Urothelium cell line (cell line): ENCODE measurements at places on chromosomes 7 and 10.

GRCh38 chr10:86363833-86364490 lies 2.6 kb downstream of the GRID1 start:
- no peak for DNase-seq

DNA sequence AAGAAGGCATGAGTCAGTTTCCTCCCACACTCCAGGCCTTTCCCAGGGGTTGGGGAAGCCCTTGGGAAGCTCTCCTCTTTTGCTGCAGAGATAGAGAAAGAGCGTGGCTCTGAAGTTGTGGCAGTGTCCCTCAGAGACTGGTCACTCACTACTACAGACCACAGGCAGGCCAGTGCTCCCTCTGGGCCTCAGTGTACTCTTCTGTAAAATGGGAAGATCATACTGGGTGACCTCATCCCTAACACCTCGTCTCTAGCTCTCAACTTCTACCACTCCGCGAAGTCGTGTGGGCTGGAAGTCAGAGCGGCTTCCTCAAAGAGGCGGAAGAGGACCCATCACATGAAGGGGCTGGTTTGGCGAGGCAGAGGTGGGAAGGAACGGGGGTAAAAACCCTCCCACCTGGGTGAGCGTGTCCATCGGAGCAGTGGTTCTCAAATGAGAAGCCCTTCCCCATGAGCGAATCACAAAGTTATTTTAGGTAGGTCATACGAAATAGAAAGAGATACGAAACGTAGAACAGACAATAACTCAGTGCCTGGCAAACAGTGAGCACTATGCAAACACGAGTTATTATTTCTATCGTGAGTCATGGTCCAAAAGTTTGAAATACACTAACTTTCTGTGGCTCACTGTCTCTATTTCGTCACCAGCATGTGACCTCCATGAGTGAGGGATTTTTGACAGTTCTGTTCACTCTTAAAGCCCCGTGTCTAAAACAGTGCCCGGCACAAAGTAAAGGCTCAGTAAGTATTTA lies 32.7 kb downstream of the PRKAG2 start:
- DNase-seq: peak; percentile 18

- no peak for DNase-seq
Observed at GRCh38 chr10:72220637-72221036, 4.6 kb upstream of the ASCC1 start.

DNA sequence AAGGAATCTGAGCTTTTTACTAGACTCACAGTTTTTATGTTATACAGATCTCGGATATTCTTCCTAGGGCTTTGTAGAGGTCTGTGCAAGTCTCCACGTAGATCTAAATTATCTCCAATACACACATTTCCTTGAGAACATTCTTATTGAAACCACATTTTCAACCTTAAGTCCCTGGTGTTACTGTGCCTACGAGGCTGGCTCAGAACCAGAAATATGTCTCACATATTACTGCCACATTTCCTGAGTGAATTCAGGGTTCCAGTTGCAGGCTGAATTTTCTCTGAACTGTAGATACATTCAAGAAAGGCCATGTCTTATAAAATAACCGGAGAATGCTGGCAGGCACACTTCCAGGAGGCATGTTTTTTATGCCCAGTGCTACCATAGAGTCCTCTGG lies 46.5 kb downstream of the INHBA start:
- DNase-seq: no peak

DNA sequence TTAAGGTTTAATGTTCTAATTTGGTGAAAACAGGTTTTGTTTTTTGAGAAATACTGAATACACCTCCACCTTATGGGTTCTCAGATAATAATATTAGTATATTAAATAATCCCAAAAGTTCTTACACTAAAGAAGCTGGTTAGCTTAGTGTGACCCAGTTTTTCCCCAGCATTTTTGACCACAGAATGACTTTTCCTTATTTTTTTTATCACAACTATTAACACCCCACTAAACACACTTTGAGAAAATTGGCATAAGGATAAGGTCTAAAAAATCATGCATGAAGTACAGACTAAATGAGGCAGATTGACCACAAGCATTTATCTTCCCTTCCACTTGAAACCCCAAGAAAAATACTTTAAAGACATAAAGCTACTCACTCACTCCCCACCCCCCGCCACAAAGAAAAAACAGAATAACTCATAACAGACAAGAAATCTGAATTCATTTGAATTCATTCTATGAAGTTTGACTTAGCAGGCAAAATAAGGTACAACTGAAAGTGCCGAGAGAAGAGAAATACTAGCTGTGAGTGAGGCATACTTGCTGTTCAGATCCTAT lies 49.7 kb upstream of the WNT16 start:
- DNase-seq: no peak

DNA sequence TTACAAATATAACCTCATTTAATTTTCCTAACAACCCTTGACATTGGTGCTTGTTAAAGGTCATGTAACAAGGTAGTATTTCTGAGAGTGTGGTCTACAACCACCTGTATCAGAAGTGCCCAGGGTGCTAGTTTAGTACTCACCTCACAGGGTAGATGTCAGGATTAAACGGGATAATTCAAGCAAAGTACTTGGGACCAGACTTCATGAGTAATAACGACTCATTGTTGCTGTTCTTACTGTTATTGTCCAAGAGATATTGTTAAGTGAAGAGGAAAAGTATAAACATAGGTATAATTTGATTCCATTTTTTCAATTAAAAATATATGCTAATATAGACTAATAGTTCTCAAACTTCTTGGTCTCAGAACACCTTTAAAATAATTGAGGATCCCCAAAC lies 179.3 kb downstream of the WNT2 start:
- no peak for DNase-seq

GRCh38 chr10:123132576-123133477 lies 2.9 kb upstream of the HMX3 start:
- DNase-seq: peak; percentile 89

- no peak for DNase-seq
Observed at GRCh38 chr10:44168478-44168877, 216.4 kb downstream of the CXCL12 start.

DNA sequence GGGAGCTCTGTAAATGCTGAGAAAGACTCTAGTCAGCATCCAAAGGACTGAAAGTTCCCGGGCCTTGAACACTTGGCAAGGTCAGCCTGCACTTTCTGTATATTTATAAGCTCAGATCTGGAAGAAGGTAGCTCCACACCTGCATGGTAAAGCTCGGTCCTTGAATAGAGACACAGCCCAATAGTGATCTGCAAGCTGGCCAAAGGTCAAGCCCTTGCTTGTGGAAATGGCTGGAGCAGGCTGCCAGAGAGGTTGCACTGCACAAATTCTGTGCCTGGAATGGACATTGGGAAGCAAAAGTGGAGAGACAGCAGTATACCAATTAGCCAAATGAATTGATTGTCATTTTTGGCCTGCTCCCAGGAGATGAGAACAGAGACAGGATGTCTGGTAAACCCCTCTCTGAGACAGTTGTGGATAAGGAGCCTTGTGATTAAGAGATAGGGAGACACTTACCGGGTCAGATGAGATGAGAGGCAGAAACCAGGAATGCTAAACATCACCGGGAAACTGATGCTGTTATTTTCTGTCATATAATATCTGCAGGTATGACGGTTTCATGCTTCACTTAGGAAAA lies 8.0 kb upstream of the FRA10AC1 start:
- no peak for DNase-seq

GRCh38 chr10:86167762-86168128 lies 198.8 kb downstream of the GRID1 start:
- no peak for DNase-seq

DNA sequence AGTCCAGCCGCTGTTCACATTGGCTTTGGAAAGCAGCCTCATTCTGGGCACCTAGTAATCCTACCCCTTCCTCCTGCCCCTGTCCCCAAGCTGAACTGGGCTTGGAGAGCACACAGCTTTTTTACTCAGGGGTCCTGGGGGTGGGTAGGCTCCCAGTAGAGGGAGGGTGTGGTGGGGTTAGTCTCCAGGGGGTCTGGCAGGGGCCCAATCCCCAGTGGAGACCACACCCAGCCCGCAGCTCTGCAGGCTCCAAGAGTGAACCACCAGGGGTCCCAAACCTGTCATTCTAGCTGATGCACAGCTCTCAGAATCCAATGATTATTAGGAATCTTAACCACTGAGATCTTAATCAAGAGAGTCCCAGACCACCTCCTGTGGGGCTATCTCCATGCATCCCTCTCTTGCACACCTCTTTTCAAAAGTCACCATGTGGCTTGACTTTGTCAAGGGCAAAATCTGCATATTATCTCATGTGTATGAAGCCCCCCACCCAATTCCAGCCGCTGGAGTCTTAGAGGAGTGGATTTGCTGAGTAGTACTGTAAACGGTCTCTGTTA lies 2.7 kb downstream of the HOXA11 start:
- DNase-seq: no peak

DNA sequence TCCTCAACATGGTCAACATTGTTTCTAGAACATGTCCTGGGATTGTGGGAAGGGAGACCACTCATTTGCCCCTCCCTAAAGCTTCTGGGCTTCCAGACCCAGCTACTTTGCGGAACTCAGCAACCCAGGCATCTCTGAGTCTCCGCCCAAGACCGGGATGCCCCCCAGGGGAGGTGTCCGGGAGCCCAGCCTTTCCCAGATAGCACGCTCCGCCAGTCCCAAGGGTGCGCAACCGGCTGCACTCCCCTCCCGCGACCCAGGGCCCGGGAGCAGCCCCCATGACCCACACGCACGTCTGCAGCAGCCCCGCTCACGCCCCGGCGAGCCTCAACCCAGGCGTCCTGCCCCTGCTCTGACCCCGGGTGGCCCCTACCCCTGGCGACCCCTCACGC lies at the start of gene EPO:
Gene EPO, plus strand, starts transcription at position 190 of the 392 bp plus-strand sequence. CDS start 513 bp downstream, outside the sequence.
- no peak for DNase-seq

DNA sequence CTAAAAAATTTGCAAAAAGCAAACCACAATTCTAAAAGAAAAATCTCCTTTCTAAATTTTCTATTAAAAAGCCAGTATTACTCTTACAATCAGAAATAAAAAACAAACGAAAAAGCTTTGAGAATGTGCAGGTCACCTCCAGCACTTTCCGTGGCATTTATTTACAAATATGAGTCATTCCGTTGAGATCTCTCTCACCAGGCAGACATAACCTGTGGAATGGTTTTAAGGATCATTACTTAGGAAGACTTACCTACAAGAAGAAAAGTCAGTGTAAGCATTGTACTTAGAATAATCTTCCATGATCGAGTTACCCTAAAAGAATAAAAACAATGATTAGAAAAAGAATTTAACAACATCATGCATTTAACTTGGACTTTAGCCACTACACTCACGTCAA lies 3.3 kb downstream of the SUN3 start:
- DNase-seq: no peak

GRCh38 chr7:100130608-100131453 lies 4.1 kb downstream of the MBLAC1 start:
- DNase-seq: peak; percentile 79

- DNase-seq: no peak
Observed at GRCh38 chr10:99595770-99596465, 24.3 kb downstream of the SLC25A28 start.

DNA sequence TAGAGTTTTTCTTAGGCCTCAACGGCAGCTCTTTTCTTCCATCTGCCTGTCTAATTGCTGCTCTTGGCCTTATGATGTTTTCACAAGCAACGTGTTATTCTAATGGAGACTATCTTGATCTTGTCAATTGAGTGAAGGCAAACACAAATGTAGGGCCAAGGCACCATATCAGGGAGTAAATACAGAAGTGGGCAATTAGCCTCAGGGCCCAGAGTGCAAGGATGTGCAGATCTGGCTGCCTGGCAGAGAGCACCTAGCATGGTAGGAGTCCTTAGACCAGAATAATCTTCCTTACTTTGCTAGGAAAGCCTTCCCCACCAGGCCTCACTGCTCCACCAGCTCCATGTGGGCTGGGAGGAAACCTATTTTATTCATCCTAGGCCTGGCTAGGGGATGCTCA lies 590.9 kb downstream of the LRMDA start:
- DNase-seq: no peak

DNA sequence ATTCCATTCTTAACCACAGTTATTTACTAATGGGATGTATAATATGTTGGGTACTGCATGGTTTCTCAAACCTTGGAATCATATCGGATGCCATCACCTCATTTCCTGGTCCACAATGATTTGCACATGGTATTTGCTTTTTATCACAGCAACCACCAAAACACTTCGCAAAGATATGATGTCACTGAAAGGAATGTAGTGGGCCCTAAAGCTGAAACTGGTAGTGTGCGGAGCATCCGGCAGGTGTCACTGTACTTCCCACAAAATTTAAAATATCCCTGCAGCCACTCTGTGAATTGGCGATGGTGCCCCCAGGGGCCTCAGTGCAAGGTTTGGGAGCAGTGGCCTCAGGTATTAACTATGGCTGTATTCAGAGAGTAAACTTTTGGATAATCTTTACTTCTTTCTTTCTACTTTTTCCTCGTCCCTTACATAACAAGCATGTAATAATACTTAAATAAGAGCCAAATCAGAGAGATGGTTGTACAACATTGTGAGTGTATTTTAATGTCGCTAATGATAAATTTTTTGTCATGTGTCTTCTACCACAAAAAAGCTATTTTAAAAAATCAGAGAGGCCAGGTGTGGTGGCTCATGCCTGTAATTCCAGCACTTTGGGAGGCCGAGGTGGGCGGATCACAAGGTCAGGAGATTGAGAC lies 66.2 kb downstream of the FAM241B start:
- DNase-seq: peak; percentile 89

- no peak for DNase-seq
Observed at GRCh38 chr7:28222636-28223035, 42.0 kb upstream of the JAZF1 start.

- DNase-seq: no peak
Observed at GRCh38 chr7:158461824-158462223, 125.8 kb downstream of the PTPRN2 start.

DNA sequence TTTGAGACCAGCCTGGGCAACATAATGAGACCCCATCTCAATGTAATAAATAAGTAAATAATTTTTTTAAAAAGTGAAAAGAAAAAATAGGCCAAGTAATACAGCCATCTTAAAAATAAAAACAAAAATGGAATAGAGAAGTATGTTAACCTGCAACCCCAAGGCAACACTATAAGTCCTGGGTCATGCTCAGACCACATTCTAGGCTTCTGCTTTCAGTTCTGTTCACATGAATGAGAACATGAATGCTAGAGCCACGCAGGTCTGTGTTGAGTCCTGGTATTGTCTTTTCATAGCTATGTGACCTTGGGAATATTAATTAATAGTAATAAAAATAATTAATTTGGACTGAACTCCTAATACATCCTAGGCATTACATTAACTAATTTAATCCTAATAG lies 284.0 kb downstream of the AUTS2 start:
- no peak for DNase-seq
